Naive thymus-derived CD8-positive, alpha-beta T cell (primary cell): ENCODE measurements at places on chromosomes 5 and 9. TPM values are rescaled to one million over a fixed set of nuclear protein-coding genes. Genes with fewer than 3 reads are reported as not detected.

DNA sequence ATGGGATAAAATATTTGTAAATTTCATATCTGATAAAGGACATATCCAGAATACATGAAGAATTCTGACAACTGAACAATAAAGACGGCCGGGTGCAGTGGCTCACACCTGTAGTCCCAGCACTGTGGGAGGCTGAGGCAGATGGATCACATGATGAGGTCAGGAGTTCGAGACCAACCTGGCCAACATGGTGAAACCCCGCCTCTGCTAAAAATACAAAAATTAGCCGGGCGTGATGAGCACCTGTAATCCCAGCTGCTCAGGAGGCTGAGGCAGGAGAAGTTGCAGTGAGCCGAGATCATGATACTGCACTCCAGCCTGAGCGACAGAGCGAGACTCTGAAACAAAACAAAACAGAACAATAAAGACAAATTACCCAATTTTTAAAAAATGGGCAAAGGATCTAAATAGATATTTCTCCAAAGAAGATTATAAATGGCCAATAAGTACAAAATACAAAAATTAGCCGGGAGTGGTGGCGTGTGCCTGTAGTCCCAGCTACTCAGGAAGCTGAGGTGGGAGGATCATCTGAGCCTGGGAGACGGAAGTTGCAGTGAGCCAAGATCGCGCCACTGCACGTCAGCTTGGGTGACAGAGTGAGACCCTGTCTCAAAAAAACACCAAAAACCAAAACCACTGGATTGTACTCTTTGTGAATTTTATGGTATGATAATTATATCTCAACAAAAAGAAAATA, 9.6 kb upstream of the NSD1 start:
- H3K4me3 ChIP-seq = no peak overlapping the region
- H3K27me3 ChIP-seq = no peaks in the 10 kb centered on the region
- no peaks in the 10 kb centered on the region for H3K36me3 ChIP-seq
- DNase-seq = no peak
- H3K27ac ChIP-seq = no peak overlapping the region
- peaks cover 10% of the 10 kb centered on the region for H3K4me1 ChIP-seq

GRCh38 chr5:115946655-115947054, 15.6 kb upstream of the LVRN start:
- no peak for DNase-seq
- H3K4me3 ChIP-seq = no peak overlapping the region
- H3K27me3 ChIP-seq = peaks cover 10% of the 10 kb centered on the region
- no peaks in the 10 kb centered on the region for H3K4me1 ChIP-seq

GRCh38 chr5:171272996-171273970, 35.8 kb upstream of the TLX3 start:
- H3K4me1 ChIP-seq = peaks cover 3% of the 10 kb centered on the region
- no peaks in the 10 kb centered on the region for H3K36me3 ChIP-seq
- DNase-seq = no peak
- H3K4me3 ChIP-seq = no peak overlapping the region

Gene ENHO
- polyA plus RNA-seq = 0.24 TPM

Gene S1PR3
- not detected for polyA plus RNA-seq

Gene MAP1B
- 0.46 TPM for polyA plus RNA-seq

GRCh38 chr5:171852255-171852681, 66.7 kb downstream of the SMIM23 start:
- peaks cover 14% of the 10 kb centered on the region for H3K36me3 ChIP-seq
- H3K4me1 ChIP-seq = peaks cover 21% of the 10 kb centered on the region
- no peaks in the 10 kb centered on the region for H3K27me3 ChIP-seq

GRCh38 chr9:82757924-82758323, 305.0 kb downstream of the RASEF start:
- H3K36me3 ChIP-seq = no peaks in the 10 kb centered on the region
- no peak for DNase-seq
- H3K4me1 ChIP-seq = no peaks in the 10 kb centered on the region
- no peak overlapping the region for H3K27ac ChIP-seq
- H3K4me3 ChIP-seq = no peak overlapping the region
- H3K27me3 ChIP-seq = no peaks in the 10 kb centered on the region

Gene ADRA1B
- not detected for polyA plus RNA-seq

DNA sequence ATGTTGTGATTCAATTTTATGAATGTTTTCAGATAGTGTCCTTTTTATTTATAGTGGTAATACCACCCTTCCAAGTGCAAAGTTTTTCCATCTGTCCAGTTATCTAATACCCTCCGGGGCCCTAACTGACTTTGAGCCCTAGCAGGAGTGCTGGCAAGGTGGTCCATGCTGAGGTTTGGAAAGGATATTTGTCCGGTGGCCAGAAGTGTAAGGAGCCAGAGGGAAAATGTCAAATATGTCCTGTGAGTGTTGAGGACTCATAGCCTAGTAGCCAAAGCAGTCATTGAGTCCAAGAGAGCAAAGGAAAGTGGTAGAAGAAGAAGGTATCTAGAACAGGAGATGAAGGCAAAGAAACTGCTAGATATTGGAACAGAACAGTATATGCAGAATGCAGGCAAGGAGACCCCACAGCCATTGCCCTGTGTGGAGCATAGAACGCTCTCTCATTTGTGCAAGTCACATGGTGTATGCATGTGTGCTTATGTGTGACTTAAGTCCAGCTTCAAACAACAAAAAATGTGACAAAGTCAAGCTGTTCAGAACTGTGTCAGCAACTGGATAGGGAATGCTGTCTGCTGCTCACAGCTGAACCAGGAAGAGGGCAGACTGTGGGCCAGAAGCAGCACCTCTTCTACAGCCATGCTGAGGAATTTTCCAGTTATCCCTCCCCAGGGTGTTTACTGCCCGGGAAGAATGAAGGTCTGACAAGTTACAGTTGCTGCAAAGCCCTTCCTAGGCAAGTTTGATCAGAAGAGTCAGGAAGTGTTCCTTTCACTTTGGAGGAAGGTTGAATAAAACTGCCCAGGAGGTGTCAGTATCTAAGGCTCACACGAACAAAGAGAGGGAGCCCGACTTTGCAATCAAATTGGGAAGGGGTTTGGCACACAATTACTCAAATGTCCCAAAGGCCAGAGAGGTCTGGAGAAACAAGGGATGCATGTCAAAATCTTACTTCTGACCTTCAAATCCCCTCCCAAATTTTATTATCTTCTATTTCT, 463.3 kb upstream of the DMAC1 start:
- H3K4me3 ChIP-seq = no peak overlapping the region
- no peak overlapping the region for H3K27ac ChIP-seq
- DNase-seq = no peak
- H3K36me3 ChIP-seq = no peaks in the 10 kb centered on the region
- H3K27me3 ChIP-seq = peaks cover 1% of the 10 kb centered on the region

GRCh38 chr5:108747111-108747773, 455 bp upstream of the FER start:
- peak overlapping the region; percentile 88 for H3K4me3 ChIP-seq
- no peaks in the 10 kb centered on the region for H3K36me3 ChIP-seq
- H3K27me3 ChIP-seq = no peaks in the 10 kb centered on the region
- H3K27ac ChIP-seq = peak overlapping the region; percentile 93

DNA sequence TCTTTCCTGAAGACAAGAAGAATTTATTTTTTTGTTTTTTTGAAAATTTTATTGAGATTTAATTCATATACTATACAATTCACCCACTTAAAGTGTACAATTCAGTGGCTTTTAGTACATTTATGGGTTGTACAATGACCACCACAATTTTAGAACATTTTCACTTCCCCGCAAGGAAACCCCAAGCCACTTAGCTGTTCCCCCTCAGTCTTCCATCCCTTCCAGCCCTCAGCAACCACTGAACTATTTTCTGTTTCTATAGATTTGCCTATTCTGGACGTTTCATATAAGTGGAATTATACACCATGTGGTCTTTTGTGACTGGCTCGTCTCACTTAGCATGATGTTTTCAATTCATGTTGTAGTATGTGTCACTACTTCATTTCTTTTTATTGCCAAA, 28.0 kb downstream of the DNAI1 start:
- no peak overlapping the region for H3K27ac ChIP-seq
- H3K4me3 ChIP-seq = no peak overlapping the region
- no peak for DNase-seq
- no peaks in the 10 kb centered on the region for H3K4me1 ChIP-seq

DNA sequence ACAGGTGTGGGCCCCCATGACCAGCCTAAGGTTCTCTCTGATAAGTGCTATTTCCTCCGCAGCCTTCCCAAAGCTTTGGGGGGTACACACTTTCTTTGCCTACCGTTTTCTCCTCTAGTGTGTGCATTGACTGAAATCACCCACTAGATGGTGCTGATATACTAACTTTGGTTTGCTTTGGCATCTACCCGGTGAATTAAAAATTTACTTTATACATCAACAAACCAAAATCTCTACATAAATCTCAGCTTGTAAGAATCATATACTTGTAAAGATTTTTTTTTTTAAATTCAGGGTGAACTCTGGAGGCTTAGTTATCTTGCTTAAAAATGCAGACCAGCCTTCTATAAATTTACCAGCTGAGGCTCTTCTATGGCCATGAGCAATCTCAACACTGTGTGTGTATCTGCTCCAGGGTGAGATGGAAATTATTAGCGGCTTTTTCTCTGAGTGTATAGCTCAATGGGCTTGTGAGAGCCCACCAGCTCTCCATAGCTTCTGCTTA, 475.7 kb upstream of the TNC start:
- no peak overlapping the region for H3K4me3 ChIP-seq
- H3K36me3 ChIP-seq = no peaks in the 10 kb centered on the region
- H3K27ac ChIP-seq = no peak overlapping the region
- peak; percentile 2 for DNase-seq
- peaks cover 48% of the 10 kb centered on the region for H3K27me3 ChIP-seq

DNA sequence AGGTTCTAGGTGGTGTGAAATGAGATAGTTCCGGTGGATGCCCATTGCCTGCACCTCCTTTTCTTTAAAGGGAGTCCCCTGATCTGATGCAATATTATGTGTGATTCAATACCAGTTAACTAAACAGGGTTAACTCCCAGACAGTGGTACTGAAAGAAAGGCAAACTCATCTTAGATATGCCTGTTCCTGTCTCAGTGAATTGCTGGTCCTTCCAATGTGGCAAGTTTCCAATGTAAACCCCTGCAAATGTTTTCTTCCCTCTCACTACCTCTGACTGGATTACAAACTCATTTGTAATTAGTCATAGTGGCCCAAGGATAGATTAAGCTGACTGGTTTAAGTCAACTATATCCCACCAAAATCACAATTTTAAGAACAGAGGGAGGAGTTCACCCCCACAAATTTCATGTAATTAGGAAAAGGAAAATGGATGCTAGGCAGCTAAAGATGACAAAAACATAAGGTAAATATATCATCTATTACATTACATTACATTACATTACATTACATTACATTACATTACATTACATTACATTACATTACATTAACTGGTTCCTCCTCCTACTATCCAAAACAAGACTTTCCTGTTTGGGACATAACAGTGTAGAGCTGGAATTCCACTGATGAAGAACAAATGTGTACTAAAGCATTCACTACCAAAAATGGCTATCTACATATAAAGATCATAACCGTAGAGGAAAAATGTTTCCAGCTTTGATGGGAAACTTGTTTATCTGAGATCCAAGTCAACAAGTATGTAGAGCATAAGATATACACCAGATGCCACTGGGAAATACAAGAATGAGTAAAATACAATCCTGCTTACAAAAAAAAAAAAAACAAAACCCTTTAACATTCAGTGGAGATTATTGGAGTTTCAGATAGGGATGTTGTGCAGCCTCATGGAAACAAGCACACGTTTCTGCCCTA, 121.5 kb upstream of the SNX2 start:
- no peak overlapping the region for H3K27ac ChIP-seq
- no peaks in the 10 kb centered on the region for H3K4me1 ChIP-seq
- H3K36me3 ChIP-seq = no peaks in the 10 kb centered on the region

DNA sequence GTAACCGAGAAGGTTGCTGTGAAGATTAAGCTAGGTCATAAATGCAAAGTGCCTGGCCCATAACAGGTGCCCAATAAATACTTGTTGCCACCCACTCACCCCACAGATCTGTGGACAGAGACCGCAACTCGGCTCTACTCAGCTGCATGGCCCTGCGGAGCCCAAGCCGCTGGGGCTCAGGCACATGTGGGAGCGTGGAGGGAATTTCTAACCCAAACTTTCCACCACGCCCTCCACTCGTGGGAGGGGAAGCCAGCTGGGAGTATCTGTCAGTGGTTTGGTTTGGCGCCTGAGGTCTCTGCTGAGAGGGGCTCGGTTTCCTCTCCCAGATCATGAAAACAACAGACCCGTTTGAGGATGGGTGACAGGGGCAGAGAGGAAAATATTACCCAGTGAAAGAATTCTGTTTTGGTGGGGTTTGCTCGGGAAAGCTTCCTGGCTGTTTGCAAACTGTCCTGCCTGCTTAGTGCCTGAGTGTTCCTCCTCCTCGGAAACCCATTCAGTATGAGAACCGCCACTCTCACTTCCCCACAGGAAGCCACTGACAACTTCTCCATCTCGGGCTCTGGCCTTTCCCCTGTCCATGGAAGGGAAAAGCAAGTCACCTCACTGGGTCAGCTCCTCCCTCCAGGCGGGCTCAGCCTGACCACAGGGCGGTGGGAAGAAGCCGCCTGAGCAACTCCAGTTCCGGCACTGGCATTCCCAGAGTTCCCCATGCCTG, 60.1 kb downstream of the RGS3 start:
- H3K27ac ChIP-seq = peak overlapping the region; percentile 94
- H3K4me1 ChIP-seq = peaks cover 98% of the 10 kb centered on the region
- no peaks in the 10 kb centered on the region for H3K36me3 ChIP-seq
- no peaks in the 10 kb centered on the region for H3K27me3 ChIP-seq
- DNase-seq = peak; percentile 38

DNA sequence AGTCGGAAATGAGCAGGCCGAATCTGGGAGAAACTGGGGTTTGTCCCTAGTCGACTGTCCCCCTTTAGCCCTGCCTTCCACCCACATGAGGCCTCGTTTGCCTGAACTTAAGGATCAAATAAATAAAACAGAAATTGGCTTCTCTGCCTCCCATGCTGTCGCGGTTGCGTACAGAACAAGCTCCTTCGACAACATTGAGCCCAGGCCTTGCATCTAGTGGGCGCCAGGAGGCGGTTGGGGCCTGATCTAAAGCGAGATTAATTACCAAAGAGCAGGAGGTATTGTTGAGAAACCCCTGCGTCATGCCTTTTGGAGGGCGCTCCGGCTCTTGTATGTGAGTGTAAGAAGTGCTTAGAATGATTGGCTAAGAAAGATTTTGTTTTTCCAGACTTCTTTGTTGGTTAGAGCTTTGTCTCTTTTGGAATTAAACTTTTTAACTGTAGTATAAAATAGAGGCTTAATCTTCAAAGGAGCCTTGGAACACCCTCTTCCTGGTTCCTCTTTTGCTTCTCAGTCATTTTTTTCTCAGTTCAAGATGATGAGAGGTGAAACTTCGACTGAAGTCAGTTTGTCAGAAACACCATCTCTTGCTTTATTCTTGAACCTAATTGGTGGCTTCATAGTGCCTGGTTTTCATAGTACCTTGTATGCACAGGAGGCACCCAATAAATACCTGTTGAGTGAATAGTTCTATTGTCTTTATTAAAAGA, 828 bp downstream of the ATP6V0E1 start:
- peak; percentile 60 for DNase-seq
- H3K4me1 ChIP-seq = peaks cover 20% of the 10 kb centered on the region
- H3K27me3 ChIP-seq = no peaks in the 10 kb centered on the region
- no peaks in the 10 kb centered on the region for H3K36me3 ChIP-seq

DNA sequence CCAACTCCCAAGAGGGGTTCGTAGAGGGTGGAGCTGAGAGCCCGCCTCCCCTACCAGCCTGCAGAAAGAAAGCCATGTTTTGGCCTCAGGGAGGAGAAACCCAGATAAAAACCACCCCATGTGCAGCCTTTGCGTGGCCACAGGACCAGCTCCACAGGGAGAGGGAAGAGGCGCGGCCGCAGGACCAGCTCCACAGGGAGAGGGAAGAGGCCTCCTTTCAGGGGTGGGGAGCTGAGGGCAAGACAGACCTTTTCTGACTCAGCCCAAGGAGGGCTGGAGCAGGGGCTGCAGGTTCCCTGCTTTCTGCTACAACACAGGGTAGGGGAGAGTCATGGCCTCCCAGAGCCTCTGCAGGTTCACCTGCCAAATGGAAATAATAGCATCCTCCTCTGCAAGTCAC, 37.6 kb upstream of the KCNMB1 start:
- H3K36me3 ChIP-seq = no peaks in the 10 kb centered on the region
- H3K4me1 ChIP-seq = no peaks in the 10 kb centered on the region
- H3K27ac ChIP-seq = no peak overlapping the region
- peaks cover 3% of the 10 kb centered on the region for H3K27me3 ChIP-seq
- no peak overlapping the region for H3K4me3 ChIP-seq
- no peak for DNase-seq
